ENCODE measurements at places on chromosomes 2 and 18. TPM values are rescaled to one million over a fixed set of nuclear protein-coding genes. Genes with fewer than 3 reads are reported as not detected.

DNA sequence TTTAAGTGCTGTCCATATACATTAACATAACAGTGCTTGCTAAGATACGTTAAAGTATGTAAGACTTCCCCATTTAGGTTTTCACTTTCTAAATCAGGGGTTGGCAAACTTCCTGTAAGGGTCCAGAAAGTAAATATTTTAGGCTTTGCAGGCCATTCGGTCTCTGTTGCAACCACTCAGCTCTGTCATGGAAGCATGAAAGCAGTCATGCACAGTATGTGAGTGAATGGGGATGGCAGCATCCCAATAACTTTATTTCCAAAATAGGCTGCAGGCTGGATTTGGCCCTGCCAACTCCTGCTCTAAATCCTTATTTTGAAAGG lies 128.7 kb downstream of the PLA2R1 start:
- no peak for DNase-seq

- no peak for DNase-seq
These were observed 115.4 kb downstream of the BMPR2 start for GRCh38 chr2:202491514-202491913.

DNA sequence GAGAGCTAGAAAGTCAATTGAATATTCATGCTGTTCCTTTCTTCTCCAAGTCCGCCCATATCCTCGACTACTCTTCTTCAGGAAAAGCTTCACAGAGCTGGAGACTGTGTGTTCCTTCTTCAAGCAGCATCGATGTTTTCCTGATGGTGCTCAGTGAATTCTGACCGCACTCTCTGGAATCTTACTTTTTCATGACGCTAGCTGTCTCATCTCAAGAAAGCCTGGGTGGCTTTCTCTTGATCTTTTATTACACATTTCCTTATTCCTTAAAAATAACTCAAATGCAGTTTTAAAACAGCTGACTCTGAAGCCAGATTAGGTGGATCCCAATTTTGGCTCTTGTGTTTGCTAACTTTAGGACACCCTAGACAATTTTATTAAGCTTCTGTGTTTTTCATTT lies 1245.1 kb upstream of the LRRTM1 start:
- DNase-seq: no peak

GRCh38 chr18:45008694-45009413 lies 328.2 kb downstream of the SETBP1 start:
- DNase-seq: no peak

DNA sequence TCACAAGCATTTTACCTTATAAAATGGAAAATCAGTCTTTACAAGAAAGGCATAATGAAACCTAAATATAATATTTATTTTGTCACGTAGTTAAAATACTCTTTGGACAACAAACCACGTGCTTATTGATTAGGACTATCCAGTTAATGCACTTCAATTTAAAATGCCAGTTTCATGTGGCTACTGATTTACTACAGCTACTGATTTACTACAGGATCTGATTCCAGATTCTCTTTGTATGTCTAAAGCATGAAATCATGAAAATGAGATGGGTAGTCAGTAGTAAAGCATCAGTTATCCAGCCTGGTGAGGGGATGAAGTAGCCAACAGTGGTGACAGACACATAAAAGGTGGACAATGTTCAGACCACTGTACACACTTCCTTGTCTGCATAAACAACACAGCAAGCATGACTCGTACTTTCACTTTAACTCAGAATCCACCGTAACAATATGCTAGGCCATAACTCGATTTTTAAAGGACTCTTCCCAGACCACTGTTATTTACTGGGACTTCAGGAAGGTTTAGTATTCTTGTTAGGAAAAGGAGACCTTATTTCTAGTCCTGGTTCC lies 24.9 kb downstream of the ACAA2 start:
- DNase-seq: no peak

DNA sequence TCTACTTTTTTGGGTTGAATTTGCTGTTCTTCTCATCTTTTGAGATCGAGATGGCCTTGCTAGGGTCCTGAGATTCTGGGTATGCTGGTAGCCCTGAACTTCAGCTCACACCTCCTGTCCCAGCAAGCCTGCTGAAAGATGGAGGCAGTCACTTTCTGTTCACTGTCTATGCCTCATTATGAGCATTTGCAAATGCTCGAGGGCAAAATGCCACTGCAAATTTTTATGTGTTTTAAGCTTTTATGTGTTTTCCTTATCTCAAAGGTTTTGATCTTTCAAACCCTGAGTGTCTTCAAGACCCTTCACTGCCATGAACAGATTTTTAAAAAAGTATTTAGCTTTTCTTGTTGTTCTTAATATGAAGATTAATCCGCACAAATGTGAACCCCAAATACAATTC lies 766.7 kb upstream of the HS6ST1 start:
- DNase-seq: no peak

- peak; percentile 91 for DNase-seq
These were observed 11.2 kb downstream of the ATP6V1B1 start for GRCh38 chr2:70946832-70947442.

DNA sequence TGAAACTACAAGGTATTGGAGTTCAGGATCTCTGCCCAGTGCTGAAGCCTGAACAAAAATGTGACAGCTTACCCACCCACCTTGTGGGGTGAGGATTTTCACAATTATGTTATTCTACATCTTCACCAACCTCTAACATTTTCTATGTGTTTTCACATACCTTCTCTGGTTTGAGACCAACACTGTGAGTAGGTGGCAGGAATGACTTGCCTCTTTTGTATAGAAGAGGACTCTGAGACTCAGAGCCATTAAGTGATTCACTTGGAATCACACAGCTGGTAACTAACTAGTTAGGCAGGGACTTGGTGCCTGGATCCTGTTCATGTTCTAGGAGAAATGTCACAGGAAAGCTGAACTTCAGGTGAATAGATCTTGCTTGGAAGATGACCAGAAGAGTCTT lies 14.8 kb upstream of the SRBD1 start:
- DNase-seq: no peak

DNA sequence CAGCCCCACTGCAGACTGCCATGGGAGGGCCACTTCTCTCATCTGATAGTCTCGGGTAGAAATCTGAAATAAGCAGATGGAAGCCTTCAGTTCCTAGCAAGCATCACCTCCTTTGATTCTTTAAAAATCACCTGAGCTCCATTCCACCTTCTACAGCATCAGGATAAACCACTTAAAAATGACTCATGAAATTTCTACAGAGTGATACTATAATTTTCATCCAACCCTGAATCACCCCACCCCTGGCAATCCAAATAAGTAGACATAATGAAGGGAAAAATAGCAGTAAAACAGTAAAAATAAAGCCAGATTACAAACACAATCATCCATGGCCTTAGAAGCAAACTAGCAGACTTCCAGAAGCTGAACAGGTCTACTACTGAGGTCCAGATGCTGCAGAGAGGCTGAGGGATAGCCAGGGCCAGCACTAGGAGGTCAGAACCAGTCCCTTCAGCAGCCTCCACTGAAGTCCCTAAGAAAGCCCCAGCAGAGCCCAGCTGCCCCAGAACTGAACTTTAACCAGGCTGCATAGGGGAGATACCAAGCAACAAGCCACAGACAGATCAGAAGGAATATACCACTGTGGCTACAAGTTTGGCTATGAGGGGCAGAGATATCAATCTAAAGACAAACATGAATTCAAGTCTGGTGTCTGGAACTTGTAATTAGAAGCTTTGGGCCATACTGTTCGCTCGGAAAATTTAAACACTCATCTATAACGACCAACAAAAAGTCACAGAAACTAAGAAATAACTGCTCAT lies 54.7 kb upstream of the RNU4ATAC start:
- no peak for DNase-seq

DNA sequence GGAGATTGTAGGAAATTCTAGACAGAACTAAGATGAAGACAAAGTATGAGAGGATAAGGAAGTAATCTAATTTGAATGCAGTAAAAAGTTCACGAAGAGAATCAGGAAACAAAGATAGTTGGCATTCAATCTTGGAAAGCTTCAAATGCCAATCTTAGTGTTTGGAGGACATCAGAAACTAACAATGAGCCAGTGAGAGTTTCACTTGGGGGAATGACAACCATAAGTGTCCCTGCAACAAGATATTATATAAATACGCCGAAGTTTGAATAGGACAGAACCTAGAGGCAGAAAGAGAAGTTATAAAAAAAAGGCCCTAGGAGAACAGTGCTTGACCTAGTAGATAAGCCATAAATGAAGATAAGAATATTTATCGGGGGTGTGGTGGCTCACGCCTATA lies 11.1 kb downstream of the SNRPG start:
- DNase-seq: no peak

DNA sequence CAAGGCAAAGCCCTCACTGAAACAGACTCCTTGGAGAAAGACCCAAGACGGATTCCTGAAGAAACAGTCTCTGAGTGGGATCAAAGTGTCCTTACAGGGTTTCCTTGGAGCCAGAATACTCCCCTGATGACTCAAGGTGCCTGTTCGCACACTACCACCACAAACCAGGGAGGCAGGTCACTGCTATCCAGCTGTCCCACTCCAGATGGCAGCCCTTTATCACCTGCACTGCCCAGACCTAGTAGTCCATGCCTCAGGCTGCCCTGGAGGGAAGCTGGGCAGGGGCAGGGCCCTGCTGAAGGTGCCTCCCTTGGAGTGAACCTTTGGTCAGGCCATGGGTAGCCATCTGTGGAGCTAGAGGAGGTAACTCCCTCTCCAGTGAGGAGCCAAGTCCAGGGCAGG lies 34.1 kb downstream of the TRABD2A start:
- DNase-seq: peak; percentile 34

DNA sequence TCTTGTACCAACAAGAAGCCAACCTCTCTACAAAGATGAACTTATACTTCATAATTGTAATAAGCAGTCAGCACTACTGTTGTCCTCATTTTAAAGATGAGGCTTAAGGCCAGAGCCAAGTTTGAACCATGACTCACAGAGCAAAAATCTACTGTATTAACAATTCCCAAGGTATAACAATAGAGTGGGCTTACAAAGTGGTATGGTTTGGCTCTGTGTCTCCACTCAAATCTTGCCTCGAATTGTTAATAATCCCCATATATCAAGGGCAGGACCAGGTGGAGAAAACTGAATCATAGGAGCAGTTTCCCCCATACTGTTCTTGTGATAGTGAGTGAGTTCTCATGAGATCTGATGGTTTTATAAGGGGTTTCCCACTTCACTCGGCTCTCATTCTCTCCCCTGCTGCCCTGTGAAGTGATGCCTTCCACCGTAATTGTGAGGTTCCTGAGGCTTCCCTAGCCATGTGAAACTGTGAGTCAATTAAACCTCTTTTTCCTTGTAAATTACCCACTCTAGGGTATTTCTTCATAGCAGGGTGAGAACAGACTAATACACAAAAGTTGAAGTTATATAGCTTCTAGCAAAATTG lies 19.5 kb downstream of the MRPL44 start:
- no peak for DNase-seq

GRCh38 chr2:235416858-235417499 lies 76.9 kb upstream of the AGAP1 start:
- DNase-seq: peak; percentile 50

- DNase-seq: no peak
These were observed 138.9 kb upstream of the SETBP1 start for GRCh38 chr18:44541781-44542180.

- no peak for DNase-seq
These were observed 179.5 kb downstream of the PHLPP1 start for GRCh38 chr18:62894681-62895390.

- DNase-seq: peak; percentile 52
These were observed 3.1 kb downstream of the RPRD1A start for GRCh38 chr18:36064027-36064808.

GRCh38 chr18:5542515-5543035 lies 1.2 kb downstream of the EPB41L3 start:
- peak; percentile 79 for DNase-seq

DNA sequence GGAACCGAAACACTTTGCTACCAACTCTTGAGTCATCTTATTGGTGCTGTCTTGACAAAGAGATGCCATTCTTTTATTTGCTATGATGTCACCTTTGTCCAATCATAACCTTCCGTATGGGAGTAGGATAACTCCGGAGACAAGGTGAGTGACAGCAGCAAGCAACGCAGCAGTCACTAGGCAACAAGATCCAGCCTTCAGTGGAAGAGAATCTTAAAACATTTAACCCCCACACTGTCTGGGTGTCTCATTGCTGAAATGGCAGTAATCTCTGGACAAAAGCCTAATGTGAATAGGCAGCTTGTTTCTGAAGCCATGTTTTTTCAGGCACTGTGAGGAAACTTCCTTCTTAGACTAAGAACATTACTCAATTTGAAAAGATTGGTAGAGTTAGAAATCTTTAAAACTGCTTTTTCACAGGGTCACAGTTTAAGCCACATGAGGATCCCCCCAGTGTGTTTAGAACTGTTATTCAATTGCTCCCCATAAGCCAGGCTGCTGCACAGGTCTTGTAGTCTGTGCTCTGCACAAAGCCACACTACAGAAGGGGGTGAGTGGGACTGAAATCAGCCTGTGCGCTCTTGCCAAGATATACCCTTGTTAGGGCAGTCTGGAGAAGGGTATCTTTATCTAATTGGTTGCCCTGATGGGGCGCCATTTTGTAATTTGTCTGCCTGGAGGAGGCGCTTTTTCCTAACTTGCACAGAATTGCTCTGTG lies 131.5 kb upstream of the STON1 start:
- DNase-seq: no peak

DNA sequence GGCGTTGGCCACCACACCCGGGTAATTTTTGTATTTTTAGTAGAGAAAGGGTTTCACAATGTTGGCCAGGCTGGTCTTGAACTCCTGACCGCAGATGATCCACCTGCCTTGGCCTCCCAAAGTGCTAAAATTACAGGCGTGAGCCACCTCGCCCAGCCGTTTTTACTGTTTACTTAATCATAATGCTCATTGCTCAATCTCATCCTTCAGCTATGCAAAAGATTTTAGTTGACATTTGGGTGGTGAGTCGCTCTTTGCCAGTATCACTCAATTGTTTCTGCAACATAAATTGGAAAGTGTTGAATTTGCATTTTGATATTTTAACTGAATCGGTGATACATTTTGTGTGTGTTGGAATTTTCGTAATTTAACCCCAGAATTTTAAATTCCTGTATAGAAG lies 7.8 kb upstream of the ZNF532 start:
- DNase-seq: no peak

- peak; percentile 33 for DNase-seq
These were observed 835.9 kb downstream of the GALR1 start for GRCh38 chr18:78085241-78086185.

DNA sequence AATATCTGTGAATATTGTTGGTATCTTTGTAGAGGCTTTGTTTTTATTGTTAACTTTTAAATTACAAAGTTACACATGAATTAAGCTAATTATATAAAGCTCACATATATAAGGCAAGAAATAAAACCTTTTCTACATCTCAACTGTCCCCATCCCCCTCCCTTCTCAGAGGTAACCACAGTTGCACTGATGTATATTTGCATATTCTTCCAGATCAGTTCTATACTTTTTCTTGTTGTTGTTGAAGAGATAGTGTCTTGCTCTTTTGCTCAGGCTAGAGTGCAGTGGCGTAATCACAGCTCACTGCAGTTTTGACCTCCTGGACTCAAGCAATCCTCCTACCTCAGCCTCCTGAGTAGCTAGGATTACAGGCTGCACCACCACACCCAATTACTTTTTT lies 36.0 kb upstream of the CDC42EP3 start:
- no peak for DNase-seq

- DNase-seq: peak; percentile 11
These were observed 5.8 kb downstream of the PCARE start for GRCh38 chr2:29068513-29068912.

The CASP10 gene
- 26.7 TPM for total RNA-seq

The REEP1 gene
- total RNA-seq: 2.0 TPM

The AGAP1 gene
- 36.7 TPM for total RNA-seq

The IL36G gene
- not detected for total RNA-seq

The KCNE4 gene
- total RNA-seq: 0.22 TPM

The GPR35 gene
- total RNA-seq: 0.32 TPM

The RFTN2 gene
- total RNA-seq: 0.55 TPM

The SIX3 gene
- total RNA-seq: 5.7 TPM

The DUSP2 gene
- total RNA-seq: 1.9 TPM

The CD207 gene
- total RNA-seq: not detected

The NOL4 gene
- 7.0 TPM for total RNA-seq

The MATN3 gene
- total RNA-seq: 38.5 TPM

All from endodermal cell (in vitro differentiated cells).